Kidney (tissue), 22 donors: ENCODE measurements at places on chromosomes 7 and 10. TPM values are rescaled to one million over a fixed set of nuclear protein-coding genes. Genes with fewer than 3 reads are reported as not detected.

Gene LRRC4
- 1.6 TPM for total RNA-seq

GRCh38 chr7:149868623-149869290 lies 5.0 kb upstream of the ATP6V0E2 start:
- no peak for DNase-seq

- no peak for DNase-seq
Observed at GRCh38 chr10:72875250-72876055, 18.1 kb upstream of the OIT3 start.

DNA sequence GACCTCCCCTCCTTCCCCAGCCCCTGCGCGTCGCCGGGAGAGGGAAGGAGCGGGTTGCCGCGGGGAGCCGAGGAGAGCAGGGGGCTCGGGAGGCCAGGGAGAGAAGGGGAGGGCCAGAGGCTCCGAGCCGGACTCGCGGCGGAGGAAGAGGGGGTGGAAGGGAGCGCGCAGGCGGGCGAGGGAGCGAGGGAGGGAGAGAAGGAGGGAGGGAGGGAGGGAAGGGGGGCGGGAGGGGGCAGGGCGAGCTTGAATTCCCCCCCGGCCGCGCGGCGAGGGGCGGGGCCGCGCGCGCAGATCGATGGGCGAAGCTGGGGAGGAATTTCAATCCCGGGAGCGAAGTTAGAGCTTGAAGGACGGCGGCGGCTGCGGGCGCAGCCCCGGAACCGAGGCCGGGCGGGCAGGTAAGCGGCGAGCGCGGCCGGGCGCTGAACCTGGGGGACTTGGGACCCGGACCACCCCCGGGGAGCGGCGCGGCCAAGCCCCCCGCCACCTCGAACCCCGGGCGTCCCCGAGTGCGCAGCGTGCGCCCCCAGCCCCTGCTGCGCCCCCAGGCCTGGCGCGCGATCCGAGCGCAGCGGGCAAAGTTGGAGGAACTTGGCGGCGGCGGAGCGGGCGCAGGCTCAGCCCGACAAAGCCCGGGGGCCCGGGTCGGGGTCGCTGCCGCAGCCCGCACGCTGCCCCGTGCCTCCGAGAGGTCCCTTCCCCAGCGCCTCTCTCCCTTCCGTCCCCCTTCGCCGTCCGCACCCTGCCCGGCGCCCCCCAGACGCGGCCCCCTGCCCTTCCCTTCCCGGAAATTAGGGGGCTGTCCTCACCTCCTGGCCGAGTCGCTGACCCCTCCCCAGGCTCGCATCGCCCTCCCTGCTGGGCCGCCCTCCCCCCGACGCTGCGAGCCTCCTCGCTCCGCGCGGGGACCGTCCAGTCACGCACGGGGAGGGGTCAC lies at the start of gene ELFN1:
Gene ELFN1, plus strand, starts transcription at position 324 of the 940 bp plus-strand sequence. CDS start 74,320 bp downstream, outside the sequence.
- peak; percentile 78 for DNase-seq

- DNase-seq = peak; percentile 64
Observed at GRCh38 chr10:130757821-130758489, 553.6 kb downstream of the TCERG1L start.

DNA sequence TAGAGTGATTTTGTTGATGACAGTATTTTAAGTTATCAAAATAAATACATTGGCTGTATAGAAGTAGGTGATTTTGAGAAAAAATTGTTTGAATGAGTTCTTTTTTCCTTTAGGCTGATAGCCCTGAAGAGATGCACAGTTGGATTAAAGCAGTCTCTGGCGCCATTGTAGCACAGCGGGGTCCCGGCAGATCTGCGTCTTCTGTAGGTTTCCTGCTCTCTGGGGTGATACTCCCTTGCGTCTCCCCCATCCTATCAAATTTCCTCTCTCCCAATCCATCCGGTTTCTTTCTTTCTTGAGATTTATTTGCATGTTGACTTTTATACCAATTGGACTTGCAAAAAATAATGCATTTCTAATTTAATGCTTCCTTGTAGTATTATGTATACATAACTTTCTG lies 27.6 kb upstream of the ARMS2 start:
- peak; percentile 29 for DNase-seq

- DNase-seq = no peak
Observed at GRCh38 chr7:46146454-46147255, 225.6 kb upstream of the IGFBP3 start.

DNA sequence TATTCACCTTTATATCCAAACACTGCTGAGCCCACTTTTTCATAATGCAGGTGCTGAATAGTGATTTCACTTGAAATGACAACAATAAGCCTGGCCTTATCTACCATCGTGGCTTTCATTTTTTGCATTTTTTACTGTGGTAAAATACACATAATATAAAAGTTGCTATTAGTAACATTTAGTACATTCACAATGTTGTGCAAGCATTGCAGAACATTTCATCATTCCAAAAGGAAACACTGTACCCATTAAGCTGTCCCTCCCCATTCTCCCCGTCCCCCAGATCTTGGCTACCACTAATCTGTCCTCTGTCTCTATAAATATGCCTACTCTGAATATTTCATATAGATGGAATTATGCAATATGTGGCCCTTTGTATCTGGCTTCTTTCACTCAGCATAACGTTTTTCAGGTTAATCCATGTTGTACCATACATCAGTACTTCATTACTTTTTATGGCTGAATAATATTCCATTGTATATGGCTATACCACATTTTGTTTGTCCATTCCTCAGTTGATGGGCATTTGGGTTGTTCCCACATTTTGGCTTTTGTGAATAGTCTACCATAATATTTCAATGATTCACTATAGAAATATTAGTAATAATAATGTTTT lies 68.5 kb upstream of the ARID5B start:
- DNase-seq = no peak

DNA sequence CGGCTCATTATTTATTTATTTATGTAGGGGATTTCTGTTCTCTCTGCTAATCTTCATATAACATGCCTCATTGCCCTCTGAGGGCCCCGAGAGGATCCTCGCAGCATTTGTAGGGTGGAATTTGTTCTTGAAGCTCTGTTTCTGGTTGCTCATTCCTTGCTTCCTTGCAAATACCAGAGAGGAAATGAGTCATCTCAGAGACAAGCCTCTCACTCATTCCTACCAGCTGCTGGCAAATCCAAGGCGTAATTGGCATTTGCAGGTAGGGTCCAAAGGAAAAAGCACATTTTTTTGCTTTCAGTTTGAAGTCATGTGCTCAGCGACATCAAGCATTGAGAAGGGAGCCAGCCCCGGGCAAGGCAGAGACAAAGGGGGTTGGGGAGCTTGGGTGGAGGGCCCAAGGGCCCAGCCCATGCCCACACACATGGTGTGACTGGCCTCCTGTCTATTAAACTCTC lies 501.6 kb downstream of the GALNT17 start:
- peak; percentile 47 for DNase-seq
